ENCODE measurements at places on chromosomes 16 and 17.

- DNase-seq: no peak
Observed at GRCh38 chr16:66435896-66436295, 8.8 kb downstream of the BEAN1 start.

- DNase-seq: no peak
Observed at GRCh38 chr17:21194703-21195102, 19.3 kb downstream of the TMEM11 start.

GRCh38 chr17:82960419-82961271 is 118.8 kb upstream of the METRNL start:
- DNase-seq: no peak

DNA sequence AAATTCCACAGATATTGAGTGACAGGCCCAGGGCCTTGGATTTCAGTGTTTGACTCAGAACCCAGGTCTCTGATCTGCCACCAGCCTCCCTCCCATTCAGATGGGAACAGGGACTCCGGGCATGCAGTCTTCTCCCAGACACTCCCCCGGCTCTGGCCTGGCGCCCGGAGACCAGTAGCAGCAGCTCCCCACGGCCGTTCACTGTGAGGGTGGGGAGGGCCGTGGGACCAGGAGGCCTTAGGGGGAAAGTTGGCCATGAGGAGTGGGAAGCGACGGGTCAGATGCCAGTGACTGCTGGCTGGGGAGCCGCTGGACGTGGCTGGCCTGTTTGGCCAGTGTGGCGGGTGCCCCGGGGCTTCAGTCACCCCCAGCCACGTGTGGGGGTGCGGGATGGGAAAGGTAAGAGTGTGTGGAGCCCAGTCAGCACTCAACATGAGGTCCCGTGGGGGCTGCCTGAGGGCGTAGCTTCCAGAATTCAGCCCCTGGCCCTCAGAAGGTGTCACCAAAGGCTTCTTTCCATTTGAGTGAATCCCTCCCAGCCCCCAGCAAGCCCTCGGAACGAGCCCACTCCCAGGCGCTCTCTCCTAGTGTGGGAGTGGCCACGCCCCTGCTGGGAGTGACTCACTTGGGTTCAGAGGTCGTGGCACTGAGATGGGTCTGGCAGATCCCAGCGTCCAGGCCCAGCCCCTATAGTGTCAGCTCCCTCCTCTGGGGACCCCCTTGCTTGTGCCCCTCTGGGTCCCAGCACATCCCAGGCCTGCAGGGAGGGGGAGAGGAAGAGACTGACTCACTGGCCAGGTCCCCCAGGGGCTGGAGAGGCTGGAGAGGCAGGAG is 309.4 kb downstream of the SEC14L1 start:
- DNase-seq: no peak

DNA sequence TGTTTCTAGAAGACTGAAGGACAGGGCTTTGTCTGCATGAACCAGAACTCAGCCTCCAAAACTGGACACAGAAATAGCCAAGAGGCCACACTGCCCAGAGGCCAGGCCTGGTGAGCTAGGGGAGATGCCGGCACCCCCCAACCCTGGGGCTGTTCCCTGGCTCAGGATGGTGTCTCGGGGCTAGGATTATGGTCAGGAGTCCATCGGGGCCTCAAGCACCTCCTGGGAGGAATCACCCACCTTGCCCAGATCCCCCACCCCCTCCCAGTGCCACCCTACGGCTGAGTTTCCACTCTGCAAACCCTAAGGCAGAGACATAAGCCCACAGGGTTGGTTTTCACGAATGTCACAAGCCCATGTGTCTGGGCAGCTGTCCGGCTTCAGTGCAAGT is 37.2 kb downstream of the SLC7A5 start:
- no peak for DNase-seq

DNA sequence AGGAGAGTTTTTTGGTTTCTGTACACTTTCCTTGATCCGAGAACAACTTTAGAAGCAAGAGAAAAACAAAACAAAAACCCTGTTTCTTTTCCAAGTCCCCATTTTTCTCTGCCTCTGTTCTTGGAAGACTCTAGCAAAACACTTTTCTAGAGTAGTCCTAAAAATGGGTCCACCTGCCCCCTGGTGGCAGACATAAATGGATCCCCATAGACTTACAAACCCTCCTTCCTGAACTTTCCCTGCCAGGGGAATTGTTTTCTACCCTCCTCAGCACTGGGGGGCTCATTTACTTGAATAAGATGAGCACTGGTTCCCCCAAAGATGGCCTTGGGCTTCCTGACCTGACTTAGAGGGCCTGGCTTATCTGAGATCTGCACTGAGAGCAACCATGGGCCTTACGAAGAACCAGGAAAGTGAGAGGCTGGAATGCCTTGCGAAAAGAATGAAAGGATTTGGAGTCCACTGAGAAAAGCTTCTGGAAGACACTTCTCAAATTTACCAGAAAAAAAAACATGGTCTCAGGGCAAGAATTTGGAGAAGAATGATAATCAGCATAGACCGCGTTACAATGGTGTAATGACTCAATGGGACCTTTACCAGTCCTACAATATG is 48.0 kb upstream of the CDYL2 start:
- DNase-seq: peak; percentile 4

GRCh38 chr16:85278839-85279238 is 166.6 kb upstream of the CIBAR2 start:
- no peak for DNase-seq

DNA sequence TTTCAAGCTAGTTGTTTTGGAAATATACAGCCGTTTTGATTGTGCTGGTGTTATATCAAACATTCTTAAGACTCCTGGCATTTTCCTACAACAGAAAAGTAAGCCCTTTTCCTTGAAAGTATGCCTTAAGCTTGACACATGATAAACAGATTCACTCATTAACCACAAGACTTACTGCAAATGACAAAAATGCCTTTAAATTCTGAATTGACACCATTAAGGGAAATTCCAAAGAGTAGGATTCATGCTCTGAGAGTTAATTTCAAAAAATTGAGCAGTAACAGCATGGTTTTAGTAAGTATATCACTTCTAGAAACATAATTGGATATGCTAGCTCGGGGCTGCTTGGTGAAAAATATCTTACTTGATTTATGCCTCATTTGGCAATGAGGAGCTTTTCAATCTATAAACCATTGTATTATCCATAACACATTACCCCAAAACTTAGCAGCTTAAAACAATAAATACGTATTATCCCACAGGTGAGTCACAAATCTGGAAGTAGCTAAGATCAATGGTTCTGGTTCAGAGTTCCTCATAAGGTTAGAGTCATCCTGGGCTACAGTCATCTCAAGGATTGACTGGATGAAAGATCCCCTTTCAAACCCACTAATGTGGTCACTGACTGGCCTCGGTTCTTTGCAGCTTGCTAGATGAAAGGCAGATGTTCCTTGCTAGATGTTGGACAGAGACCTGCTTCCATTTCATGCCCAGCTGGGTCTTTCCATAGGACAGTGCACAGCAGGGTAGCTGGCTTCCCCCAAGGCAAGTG is 8.2 kb upstream of the PHAF1 start:
- DNase-seq: no peak

- DNase-seq: no peak
Observed at GRCh38 chr16:64312980-64313379, 808.9 kb downstream of the CDH11 start.

- DNase-seq: no peak
Observed at GRCh38 chr16:80883159-80883642, 78.8 kb upstream of the CDYL2 start.

DNA sequence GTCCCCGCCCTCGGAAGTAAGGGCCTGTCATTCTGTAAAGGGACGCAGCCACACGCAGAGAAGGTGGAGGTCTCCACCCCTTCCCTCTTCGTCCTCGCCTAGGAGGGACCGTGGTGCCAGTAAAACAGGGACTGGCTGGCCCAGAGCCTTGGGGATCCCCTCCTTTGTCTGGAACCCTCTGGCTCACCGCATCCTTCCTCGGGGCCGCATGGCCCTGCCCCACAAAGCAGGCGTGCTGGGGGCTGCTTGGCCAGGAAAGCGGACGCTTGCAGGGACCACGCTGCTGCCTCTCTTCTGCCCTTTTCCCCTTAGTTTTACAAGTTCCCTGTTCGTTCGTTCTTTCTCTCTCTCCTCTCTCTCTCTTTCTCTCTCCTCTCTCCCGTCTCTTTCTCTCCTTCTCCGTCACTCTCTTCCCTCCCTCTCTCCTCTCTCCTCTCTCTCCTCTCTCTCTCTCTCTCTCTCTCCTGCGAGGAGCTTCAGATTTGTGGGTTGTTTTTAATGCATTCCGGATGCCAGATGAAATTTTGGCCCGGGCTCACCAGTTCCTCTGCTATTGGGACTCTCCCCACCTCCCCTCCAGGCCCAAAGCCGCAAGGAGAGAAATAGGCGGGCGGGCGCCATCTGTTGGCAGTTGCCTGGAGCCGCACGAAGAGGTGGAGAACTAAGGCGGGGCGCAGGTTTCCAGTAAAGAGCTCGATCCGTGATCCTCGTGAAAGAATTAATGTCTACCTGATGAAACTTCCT is 35.1 kb upstream of the CDRT4 start:
- peak; percentile 58 for DNase-seq

DNA sequence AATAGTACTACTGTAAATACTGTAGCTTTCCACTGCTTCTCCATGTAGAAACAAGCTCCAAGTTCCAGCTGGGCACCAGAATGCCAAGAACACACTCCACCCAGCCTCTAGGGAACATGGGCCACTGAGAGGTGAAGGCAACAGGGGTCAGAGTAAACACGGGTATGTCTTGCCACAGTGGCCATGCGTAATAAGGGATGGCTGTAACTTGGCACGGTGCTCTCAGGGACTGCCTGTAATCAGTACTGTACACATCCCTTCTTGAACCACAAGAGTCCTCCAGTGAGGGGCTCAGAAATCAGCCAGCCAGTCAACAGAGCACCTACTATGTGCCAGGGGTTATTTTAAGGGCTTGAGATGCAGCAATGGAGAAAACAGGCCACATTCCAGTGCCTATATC is 10.8 kb downstream of the LRRC59 start:
- DNase-seq: no peak

DNA sequence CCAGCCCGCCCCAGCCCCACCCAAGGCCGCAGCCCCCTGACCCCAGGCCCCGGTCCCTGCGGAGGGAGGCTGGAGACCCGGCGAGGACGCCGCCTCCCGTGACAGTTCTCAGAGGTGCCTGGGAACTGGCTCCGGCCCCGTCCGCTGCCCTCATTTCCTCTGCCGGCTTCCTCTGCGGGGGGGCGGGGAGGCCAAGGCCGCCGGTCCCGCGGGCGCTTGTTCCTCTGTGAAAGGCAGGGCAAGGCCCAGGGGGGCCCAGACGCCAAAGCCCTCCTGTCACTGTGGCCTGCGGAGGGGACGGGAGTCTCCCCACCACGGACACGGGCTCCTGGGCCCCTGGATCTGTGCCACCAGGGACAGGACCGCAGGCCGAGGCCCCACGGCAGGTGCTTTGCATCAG is 5.0 kb upstream of the PVALEF start:
- peak; percentile 41 for DNase-seq

DNA sequence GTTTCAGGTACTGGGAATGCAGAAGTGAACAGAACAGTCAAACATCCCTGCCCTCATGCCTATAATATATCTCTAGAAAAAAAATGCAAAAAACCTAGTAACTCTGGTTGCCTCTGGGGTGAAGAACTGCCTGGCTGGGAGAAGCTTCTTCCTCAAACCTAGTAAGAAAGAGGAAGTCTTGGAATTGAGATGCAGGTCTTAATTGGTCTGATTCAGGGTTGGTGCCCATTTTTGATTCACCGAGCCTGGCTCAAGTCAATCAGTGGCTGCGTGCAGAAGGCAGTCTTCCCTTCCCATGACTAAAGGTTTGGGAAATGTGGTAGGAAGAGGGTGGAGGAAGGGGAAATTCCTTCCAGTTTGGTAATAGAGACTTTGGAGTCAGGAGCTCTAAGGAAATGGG is 22.4 kb downstream of the CDRT15 start:
- DNase-seq: peak; percentile 32

DNA sequence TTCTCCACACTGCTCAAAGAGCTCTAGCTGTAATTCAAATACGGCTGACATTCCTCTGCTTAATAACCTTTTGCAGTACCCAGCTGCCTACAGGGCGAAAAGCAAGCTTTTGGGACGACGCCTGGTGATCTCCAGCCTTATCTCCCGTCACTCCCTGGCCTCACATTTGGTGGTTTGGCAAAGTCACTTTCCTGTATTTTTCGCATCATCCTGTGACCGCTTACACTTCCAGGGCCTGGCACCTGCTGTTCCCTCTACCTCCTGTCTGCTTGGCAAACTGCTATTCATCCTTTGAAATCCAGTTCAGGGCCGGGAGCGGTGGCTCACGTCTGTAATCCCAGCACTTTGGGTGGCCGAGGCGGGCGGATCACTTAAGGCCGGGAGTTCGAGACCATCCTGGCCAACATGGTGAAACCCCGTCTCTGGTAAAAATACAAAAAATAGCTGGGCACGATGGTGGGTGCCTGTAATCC is 2.7 kb upstream of the BHLHA9 start:
- DNase-seq: no peak

- no peak for DNase-seq
Observed at GRCh38 chr16:82300374-82300951, 130.4 kb upstream of the MPHOSPH6 start.

- DNase-seq: no peak
Observed at GRCh38 chr16:81535679-81536360, 91.2 kb downstream of the CMIP start.

DNA sequence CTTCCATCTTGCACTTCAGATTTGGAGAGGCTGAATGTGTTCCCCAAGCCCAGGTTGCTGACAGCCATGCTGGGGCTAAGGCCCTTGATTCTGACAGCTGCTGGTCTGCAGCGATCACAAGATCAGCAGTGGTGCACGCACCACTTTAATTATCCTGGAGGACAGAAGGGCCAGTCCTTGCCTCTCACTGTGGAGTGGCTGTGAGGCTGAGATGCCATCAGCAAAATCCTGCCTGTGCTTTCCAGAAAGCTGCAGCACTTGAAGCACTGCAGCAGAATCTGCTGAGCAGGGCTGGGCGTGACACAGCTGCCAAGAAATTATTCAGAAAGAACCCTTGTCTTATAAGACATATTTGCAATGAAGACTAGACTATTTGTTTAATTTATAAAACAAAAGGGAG is 37.1 kb downstream of the NUP93 start:
- DNase-seq: no peak

DNA sequence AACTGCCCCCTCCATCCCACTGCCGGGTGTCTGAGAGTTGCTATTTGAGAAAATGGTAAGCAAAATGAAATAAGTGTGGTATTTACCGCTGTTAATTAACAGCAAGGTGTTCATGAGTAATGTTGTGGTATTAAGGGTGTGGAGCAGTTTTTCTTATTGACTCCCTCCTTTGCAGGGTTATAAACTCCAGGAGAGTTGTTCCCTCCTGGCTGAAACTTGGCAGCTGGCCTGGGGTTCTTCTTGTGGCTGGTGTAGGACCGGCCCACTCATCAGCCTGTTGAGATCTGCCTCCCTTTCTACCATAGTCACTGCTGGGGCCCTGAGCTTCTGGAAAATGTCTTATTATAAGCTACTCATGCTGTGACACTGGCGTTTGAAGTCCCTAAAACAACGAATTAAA is 128.6 kb downstream of the SOX9 start:
- no peak for DNase-seq

GRCh38 chr17:41547921-41548843 is 20.1 kb upstream of the KRT19 start:
- DNase-seq: peak; percentile 32

DNA sequence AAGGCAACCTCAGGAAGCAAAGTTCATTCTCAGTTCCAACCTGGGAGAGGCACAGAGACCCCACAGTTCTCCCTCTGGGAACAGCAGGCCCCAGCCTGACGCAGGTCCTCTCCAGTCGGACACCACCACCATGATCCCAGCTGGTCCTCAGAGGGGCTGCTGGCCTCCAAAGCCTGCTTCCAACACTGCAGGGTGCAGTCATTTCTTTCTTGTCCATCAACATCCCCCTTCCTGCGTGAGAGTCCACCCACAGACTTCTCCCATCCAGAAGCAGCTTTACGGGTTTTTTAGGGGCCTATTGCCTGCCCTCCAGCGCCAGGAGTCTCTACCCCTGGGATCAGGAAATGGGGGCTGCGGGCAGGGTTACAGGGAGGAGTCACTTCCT is 29.3 kb upstream of the TNRC6C start:
- DNase-seq: no peak
